ENCODE measurements at places on chromosomes 13 and 19.

DNA sequence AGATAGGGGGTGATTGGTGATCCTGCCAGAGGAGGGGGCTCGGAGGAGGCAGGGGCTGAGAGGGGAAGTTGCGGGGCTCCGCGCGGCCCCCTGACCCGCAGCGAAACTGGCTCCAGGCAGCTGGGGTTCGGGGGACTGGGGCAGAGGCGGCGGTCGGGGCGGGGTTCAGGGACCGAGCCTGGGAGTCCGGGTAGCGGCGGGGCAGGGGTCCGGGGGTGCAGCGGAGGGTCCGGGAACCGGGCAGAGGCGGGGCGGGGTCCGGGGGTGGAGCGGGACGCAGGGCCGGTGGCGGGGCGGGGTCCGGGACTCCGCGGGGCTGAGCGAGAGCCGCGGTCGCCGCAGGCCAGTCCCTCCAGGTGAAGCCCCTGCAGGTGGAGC, 1.2 kb downstream of the MADCAM1 start:
- DNase-seq: no peak

- no peak for DNase-seq
Observed at GRCh38 chr13:110649551-110649950, 34.2 kb downstream of the NAXD start.

- DNase-seq: no peak
Observed at GRCh38 chr13:24032252-24032651, 128.3 kb upstream of the SPATA13 start.

DNA sequence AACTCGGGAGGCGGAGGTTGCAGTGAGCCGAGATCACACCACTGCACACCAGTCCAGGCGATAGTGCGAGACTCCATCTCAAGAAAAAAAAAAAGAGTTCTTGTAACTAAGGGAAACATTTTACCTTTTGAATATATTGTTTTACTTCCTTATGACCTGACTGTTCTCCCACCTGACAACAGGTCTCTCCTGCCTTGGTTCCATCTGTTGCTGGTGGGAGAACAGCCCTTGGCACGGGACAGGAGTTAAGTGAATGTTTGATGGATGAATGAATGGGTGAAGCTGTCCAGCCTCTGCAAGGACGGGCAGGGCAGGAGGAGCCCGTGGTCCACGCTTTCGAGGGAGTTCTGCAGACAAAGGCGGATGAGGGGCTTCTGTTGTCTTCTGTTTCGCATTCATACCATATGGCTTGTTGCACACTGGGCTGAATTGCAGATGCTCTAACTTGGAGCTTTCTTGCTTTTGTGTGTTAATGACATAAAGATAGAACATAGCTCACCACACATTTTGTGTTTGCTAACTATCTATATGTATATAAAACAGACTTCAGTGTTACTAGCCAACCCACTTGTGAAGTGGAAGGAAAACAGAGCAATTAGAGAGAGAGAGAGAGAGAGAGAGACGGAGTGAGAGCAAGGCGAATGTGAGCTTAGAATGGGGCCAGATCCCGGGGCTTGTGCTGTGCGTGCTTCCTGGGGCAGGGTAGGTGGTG, 16.2 kb upstream of the CCNE1 start:
- DNase-seq: no peak

GRCh38 chr19:1223018-1223855, 14.6 kb downstream of the CBARP start:
- no peak for DNase-seq

DNA sequence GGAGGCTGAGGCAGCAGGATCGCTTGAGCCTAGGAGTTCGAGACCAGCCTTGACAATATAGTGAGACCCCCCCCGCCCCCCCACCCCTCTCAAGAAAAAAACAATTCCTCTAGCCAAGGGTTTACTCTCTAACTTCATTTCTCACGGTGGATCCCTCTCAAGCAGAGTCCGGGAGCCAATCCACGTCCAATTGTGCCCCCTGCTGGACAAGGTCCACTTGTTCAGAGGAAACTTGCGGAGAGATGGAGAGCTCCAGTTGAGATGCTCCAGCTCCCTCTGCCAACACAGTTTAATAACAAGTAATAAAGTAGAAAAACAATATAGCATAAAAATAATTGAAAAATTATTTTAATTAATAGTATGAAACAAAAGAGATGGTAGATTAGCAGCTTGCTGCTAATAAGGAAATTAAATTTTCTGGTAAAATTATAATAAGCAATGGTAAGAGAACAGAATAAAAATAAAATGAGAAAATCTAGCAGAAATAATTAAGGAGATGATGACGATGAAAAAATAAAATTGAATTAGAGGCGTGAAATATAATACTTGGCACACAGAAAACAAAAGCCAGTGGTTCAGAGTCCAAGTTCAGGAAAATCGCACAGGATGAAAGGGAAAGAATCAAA, 14.5 kb upstream of the SIGLEC14 start:
- DNase-seq: peak; percentile 45

- DNase-seq: no peak
Observed at GRCh38 chr13:33312150-33312860, 26.8 kb upstream of the STARD13 start.

DNA sequence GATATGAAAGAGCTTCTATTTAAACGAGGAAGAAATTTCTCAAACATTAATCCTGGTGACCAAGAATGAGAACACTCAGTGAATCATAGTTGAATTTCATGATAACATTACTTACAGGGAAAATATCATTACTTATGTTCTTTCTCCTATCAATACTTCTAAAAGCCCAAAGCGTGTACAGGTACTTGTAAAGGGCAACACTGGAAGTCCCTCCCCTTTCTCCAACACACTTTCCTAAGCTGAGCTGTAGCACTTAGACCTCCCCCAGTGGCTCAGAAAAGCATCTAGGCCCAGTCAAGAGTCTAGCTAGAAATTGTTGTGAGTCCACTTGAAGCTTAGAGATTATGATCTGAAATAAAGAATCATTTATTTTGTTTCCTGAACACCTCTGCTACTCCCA, 150.7 kb downstream of the ABCC4 start:
- no peak for DNase-seq

DNA sequence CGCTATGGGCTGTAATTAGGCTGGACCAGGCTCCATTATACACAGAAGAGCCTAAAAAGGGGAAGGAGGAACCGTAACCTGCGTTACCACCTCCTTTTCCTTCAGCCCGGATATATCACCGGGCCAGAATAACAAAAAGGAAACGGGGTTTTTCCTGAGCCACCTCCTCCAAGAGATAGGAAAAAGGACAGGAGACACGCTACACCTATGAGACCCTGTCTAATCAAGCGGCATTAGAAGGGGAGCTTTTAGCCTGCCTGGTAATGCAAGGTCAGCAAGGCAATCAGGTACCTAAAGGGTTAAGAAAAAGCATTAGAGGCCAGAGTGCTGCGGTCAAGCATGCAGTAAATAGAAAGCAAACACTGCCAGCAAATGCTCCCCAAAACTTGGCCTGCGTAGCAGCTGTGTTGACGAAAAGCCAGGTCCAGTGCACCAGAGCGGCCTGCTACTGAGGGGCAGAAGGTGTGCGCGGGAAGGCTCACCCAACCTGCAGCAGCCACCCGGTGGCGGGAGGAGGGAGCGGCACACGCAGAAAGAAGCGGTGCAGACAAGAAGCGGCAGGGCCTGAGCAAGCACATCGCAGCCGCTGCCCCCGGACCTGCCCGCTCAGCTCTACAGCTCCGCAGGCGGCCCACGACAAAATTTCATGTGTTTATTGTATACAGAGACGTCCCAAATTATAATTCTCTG, 1466.1 kb downstream of the UQCRFS1 start:
- no peak for DNase-seq

GRCh38 chr19:40609561-40610395, 8.6 kb downstream of the LTBP4 start:
- no peak for DNase-seq

DNA sequence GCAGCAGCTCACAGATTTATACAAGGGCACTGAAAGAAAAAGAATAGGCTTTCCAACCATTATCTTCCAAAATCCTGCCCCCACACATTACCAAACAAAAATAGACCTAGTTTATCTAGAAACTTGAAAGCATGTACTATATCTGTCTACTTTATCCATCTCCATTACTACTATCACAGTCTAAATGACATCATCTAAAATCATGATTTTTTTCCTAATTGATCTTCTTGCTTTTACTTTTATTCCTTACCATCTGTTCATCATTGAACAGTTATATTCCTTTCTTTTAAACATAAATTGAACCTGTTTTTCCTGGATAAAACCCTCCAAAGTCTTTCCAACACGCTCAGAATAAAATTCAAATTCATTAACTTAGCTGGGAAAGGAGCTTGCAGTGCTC, 414.7 kb downstream of the KCTD12 start:
- DNase-seq: no peak

DNA sequence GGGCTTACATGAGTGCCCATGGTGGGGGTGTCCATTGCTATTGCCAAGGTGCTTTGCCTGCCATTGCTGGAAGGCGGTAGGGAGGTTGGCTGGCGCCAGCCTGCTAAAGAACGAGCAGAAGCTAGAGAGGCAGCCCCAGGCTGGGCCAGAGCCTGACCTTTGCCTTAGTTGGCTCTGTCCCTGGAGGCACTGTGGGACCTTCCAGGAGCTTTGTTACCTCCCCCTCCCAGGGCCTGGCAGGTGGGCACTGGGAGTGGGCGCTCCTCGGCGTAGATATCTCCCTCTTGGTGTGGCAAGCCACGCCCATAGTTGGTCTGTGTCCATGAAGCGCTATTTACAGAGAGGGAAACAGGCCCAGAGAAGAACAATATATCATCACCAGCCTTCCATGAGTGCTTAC, 2.3 kb upstream of the SLC25A42 start:
- no peak for DNase-seq

- DNase-seq: no peak
Observed at GRCh38 chr13:26386026-26386425, 132.1 kb downstream of the CDK8 start.

GRCh38 chr19:28847468-28847867, 365.5 kb downstream of the UQCRFS1 start:
- no peak for DNase-seq

GRCh38 chr13:40390401-40390916, 276.0 kb downstream of the FOXO1 start:
- no peak for DNase-seq

DNA sequence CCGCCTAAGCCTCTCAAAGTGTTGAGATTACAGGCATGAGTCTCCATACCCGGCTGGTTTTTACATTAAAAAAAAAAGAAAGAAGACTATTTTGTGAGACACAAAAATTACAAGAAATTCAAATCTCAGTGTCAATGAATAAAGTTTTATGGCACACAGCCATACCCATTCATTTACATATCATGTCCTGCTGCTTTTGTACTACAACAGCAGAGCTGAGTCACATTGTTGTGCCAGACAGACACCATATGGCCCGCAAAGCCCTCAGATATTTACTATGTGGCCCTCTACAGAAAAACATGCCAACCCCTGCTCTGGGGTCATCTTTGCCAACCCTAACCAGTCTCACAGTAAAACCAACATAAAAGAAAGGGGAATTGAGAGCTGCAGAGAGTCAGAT, 5.3 kb downstream of the SMIM7 start:
- no peak for DNase-seq

DNA sequence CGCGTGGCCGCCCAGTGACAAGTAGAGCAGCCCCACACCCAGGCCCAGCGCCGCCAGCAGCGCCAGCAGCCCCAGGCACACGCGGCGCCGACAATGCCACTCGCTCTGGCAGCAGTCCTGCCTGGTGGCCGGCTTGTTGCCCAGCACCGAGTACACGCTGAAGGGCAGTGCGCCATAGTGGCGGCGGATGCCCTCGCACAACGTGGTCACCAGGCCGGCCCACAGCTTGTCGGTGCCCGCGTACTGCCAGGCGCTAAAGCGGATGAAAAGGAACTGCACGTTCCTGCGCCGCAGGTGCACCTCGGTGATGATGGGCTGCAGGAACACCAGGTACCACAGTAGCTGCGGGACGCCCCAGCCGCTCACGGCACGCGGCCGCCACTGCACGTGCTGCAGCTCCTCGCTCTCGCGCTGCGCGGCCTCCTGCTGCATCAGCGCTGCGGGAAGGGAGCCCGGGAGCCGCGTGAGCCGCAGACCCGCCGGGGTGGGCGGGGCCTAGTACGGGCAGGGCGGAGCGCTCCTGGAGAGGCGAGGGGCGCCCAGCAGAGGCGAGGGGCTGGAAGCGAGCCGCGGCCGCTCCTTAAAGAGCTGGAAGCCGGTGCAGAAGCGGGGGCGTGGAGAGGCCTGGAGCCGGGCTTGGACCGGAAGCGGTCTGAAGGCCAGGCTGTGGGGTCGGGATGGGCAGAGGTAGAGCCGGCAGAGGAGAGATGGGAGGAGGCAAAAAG, 7.3 kb downstream of the NKPD1 start:
- DNase-seq: peak; percentile 46

DNA sequence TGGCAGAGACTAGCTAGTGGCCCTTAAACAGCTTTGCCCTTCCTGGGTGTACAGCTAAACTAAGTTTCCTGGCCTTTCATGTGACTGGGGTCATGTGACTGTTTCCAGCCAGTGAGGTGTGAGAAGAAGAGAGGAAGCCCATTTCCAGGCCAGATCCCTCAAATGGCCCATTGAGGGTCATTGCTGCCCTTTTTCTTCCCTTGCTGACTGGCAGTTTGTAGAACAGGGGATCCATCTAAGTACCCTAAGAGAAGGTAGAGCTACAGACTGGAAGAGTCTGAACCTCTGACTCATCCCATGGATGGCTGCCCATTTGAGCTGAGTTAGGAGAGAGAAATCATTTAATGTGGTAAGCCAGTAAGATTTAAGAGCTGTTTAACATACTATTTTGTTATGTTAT, 2.8 kb downstream of the SWSAP1 start:
- no peak for DNase-seq

- no peak for DNase-seq
Observed at GRCh38 chr19:49856574-49857021, 5.6 kb downstream of the PTOV1 start.

- DNase-seq: peak; percentile 19
Observed at GRCh38 chr13:39417643-39418042, 185.3 kb downstream of the LHFPL6 start.

- DNase-seq: no peak
Observed at GRCh38 chr19:48635966-48636858, 967 bp downstream of the DBP start.

- no peak for DNase-seq
Observed at GRCh38 chr13:25683056-25683455, 311.3 kb downstream of the ATP8A2 start.

DNA sequence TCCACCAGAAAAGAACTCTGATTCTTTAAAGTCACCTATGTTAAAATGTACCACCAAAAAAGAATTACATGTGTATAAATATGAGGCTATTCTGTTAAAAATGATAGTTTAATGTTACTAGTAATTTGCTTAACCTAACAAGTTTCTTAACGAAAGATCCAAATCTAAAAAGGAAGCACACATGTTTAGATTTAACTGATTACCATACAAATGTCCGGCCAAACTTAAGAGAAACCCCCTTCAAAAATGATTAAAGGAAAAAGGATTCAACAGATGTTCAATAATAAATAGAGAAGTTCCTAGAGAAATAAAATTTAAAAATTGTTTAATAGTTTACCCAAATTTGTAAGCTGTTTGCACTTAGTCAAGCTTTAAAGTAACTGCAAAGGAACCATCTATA, 5.0 kb upstream of the ZNF69 start:
- no peak for DNase-seq

DNA sequence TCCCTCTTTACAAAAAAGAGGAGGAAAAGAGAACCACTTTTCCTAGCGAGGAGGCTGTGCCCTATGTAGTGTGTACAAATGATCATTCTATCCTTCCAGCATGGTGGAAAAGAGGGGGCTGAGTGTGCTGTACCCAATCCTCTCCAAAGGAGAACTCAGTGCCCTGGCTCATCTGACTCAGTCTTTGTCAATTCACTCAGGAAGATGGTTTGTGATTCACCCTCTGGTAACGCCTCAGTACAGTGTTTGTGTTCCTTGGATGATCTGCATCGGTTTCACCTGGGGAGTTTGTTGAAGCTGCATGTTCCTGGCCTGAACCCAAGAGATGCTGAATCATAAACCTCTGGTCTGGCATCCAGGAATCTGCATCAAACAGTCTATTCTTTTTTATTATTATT, 18.3 kb upstream of the ENOX1 start:
- peak; percentile 64 for DNase-seq

GRCh38 chr19:45476304-45476703, 8.5 kb downstream of the FOSB start:
- no peak for DNase-seq

Data from occipital lobe (tissue), 3 donors.